ENCODE measurements at places on chromosomes 3 and 15.

DNA sequence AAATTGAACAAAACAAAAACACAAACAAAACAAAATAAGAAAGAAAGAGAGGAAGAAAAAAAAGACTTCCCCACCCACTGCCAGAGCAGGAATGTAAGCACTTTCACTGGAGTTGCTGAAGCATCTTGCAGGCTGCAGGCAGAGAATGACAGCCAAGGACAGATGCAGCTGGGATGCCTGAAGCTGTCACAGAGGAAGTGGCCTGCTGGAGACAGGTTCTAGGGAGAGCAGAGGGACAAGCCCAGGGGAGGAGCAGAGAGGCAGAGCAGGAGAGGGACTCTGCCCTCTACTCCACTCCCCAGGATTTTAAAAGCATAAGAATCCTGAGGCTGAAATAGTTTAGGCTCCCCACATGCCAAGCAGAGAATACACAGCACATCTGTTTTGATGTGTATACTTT is 326.2 kb downstream of the TUSC7 start:
- no peak for DNase-seq

- no peak for DNase-seq
Measured at GRCh38 chr3:128801779-128802380, 75.9 kb downstream of the RAB7A start.

GRCh38 chr15:69092159-69092558 is 68.3 kb upstream of the GLCE start:
- DNase-seq: no peak

GRCh38 chr3:134373271-134374104 is 759 bp downstream of the AMOTL2 start:
- peak; percentile 89 for DNase-seq

GRCh38 chr15:42011074-42011473 is 9.8 kb downstream of the PLA2G4E start:
- DNase-seq: no peak

GRCh38 chr3:72093270-72093991 is 308.5 kb upstream of the PROK2 start:
- DNase-seq: no peak

DNA sequence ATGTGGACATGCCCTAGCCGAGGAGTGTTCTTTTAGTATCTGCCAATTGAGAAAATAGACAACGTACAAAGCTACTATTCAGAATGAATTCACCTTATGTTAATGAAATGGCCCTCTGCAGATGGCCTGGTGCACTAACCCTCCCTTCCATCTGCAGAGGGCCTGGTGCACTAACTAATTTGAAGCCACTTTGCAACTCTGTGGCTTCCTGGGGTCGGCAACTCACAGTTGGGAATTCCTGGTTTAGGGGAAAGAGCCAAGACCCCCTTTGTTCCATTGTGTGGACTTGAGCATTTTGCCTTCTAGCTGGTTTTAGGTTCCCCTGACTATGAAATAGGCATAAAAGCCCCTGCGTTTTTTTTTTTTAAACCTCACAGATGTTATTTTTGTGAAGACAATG is 204.3 kb upstream of the UBE3A start:
- peak; percentile 66 for DNase-seq

GRCh38 chr3:55452886-55453285 is 34.2 kb downstream of the WNT5A start:
- DNase-seq: no peak

DNA sequence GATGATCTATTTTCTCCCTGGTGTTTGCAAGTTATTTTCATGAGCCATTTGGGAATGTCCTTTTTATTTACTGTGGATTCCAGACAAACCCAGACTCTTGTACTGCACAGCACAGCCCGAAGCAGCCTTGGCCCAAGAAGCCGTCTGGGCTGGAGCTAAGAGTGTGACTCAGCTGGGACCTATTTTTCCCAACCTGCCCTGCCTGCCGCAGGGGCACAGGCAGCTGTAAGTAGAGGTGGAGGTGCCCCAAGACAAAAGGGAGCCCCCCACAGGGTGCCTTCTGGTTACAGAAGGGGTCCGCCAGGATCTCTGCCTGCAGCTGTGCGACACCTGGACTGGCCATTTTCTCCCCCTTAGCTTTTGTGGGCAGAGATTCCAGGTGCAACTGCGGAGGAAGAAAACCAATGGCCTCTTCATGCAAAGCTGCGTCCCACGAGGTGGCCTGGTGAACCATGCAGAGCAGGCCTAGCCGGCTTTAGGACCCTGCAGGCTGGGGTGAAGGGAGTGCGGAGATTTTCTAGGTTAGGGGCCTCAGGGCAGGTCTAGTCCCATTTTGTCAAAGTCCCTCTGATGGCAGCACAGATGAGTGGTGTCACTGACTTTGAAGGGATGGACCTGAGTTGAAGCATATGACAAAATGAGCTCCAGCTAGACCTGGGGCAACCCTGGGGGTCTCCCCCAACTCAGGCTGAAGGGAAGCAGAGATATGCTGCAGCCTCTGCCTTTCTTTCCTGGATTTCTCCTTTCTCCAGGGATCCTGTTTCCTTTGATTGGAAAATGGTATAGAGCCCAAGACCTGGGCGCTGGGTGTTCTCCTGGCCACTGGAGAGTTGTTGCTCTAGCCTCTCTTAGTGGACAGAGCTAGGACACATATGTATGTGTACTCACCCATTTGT is 131.2 kb downstream of the KLF13 start:
- DNase-seq: no peak

- DNase-seq: peak; percentile 43
Measured at GRCh38 chr3:55721716-55722484, 234.8 kb upstream of the WNT5A start.

- DNase-seq: peak; percentile 38
Measured at GRCh38 chr3:193946945-193947344, 189.0 kb upstream of the HES1 start.

DNA sequence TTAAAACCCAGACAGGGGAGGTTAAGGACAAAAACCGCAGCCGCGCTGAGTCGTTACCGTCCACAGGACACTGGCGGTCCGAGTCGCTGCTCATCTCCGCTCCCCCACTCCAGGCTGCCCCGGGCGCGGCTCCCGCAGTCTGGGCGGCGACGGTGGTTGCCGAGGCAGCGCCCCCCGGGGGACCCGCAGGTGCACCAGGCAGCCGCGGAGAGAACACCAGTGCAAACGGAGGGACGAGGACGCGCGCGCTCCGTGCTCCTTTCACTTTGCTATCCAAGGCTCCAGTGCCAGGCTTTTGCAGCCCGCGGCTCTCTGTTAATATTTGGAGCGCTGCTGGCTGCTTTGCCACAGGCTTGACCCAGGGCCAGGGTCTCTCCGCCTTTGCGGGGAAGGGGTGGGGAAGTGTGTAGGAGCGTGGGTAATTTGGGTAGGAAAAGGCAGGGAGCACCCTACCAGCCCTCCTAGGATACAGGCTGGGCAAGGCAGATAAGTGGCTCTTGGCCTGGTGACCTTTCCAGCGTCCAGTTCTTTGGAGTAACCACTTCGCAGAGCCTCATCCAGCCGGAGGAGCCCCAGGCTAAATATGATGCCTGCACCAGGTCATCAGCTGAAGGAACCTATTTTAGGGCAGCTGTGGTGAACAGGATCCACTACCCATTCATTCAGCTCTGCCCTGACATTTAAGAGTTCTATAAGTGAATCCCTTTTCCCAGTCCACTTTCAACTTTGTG is at the start of gene GADL1:
Gene GADL1, minus strand, starts transcription at position 141 of the 731 bp plus-strand sequence. Its CDS starts 47 bp downstream, at position 94.
- peak; percentile 65 for DNase-seq

DNA sequence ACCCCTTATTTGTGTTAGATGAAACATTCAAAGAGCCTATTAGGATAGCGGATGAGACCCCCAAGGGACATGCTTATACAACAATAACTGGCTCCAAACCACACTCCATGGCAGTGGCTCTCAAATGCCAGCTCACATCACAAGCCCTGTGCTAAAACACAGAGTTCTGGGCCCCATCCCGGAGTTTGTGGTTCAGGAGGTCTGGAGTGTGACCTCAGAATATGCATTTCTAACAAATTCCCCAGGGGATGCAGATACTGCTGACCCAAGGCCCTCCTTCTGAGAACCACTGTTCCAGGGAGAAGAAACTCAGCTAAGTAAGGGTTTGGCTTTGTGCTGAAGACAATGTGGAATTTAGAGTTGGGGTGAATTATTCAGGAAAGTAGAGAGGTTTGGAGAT is 3.6 kb downstream of the CCRL2 start:
- DNase-seq: no peak

- DNase-seq: peak; percentile 14
Measured at GRCh38 chr3:61080737-61081445, 170.4 kb downstream of the FHIT start.

DNA sequence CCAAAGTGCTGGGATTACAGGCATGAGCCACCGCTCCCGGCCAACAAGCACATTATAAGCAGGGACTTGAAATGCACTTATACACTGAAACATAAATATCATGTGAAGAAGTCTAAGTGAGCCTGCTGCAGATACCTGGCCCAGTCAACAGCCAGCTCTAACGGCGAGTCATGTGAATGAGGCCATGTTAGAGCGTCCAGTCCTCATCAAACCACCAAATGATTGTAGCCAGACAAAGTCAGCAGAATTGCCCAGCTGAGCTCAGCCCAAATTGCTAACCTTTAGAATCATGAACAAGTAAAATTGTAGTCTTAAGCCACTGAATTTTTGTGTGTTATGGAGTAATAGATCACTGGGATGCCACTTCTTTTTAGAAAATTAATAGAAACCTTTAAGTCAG is 37.8 kb upstream of the UACA start:
- DNase-seq: no peak

DNA sequence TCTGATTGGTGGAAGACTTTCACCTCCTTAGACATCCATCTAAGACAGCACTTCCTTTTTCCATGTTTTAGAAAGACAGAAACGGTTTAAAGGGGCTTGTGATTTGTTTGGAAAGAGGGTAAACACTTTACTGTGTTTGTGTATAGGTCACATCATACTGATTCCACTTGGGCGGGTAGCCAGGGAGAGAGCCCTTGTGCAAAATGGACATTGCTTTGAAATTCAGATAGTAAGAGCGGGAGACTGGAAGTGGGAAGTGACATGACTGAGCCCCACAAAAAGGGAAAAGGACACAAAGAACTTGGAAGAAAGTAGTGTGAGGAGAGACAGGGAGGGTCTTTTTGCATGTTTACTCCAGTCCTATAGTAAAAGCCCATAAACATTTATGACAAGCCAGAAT is 195.6 kb upstream of the CNTN4 start:
- DNase-seq: no peak

DNA sequence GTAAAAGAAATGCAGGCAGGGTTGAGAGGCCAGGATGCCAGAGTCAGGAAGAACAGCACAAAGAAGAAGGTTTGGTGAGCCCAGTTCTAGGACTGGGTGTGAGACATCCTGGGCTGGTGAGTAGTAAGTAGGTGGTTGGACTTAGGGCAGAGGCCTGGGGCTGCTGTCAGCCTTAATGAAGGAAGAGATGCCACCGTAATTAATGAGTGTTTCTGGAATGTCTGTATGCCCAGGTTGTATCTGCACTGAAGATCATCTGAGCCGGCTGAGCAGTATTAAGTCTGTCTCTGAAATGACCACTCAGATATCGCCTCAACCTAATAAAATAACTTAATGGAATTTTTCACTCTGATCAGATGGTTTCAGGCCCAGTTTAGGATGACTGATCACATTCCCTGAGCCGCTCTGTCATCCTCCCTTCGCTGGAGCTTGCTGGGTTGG is 532.9 kb upstream of the IL12A start:
- no peak for DNase-seq

DNA sequence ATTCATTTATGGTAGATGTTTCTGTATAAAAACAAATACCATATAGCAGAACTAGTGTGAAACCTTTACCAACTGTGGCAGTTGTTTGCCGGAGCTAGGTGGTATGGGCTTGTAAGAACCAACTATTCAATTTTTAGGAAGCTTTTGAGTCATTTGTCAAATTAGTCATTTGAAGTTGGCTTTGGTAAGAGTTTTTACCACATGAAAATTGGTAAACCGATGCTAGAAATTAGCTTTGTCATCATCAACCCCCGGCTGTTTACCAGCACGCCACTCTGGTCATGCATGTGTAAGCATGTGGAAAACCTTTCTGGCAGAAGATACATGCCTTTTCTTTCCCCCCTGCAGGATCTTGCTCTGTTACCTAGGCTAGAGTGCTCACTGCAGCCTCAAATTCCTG is 63.3 kb downstream of the IL1RAP start:
- DNase-seq: no peak

DNA sequence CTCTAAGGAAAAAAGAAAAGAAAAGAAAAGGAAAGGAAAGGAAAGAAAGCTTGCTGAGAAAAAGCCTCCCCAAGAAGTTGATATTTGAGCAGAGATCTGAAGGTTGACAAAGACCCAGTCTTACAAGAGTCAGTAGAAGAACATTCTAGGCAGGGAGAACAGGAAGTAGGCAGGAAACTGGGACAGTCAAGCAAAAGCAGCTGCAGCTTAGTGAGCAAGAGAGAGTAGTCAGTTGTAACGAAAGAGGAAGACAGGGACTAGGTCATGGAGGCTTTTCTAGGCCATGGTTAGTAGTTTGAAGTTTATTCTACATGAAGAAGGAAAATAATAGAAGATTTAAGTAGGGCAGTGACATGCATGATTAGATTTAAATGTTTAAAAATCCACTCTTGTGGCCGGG is 31.8 kb upstream of the KLHL6 start:
- DNase-seq: no peak

DNA sequence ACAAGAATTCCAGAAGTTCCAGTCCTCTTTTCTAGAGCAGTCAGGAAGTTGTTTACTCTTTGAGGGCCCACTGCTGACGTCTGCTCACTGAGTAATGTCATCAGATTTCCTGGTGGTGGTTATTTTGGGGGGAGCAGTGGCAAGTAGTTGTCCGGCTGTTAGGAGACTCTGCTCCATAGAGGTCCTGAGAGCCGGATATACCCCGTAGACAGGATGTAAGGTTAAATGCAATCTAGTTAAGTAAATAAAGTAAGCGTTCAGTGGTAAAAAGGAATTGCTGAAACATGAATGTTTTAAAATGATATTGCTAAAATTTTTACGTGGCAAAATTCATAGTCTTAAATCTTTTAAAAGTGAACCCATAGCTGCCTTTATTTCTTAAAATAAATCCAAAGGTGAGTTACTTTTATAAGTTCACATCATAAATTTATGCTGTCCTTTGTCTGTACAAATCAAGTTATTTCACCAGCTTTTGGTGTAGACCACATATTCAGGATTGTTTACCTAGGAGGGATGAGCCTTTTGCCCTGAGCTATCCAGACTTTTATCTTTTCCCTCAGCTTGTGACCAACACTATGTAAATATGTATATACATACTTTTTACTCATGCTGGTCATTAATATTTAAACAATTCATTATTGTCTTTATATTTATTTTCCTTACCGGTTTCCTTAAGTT is 65.8 kb downstream of the PDE8A start:
- DNase-seq: no peak

GRCh38 chr3:114179575-114179974 is 723 bp upstream of the DRD3 start:
- DNase-seq: peak; percentile 28

GRCh38 chr3:39325236-39325635 is 4.3 kb upstream of the CCR8 start:
- no peak for DNase-seq

- no peak for DNase-seq
Measured at GRCh38 chr3:97765336-97765735, 778 bp downstream of the ARL6 start.
